ENCODE measurements at places on chromosomes 5 and 9.

- H3K4me3 ChIP-seq = no peak overlapping the region
- no peak overlapping the region for H3K27ac ChIP-seq
- H3K36me3 ChIP-seq = no peaks in the 10 kb centered on the region
These were observed 15.6 kb upstream of the FOXD1 start for GRCh38 chr5:73464016-73464745.

DNA sequence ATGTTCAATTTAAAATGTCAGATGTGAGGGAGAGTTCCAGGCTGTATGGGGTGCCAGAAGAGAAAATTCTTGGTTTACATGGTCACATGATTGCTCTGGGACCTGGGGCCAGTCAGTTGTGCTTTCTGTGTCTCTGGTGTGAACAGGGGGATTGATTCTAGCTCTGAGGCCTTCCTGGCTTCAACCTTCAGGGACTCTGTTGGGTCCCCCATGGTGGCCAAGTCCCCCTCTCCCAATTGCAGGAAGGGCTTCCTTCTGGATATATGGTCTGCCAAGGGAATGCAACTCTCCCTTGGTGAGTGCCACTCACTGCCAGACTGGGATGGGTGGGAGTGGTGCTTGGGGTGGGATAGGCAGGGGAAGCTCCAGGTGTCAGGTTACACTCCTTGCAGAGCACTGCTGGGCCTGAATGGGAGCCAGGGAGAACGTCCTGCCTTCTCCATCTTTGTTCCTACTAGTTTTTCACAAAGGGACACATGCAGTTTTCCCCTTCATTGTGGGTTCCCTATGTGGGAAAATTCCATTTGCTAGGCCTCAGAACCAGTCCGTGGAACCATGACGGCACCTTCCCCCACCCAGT is 153.2 kb downstream of the MELK start:
- DNase-seq = no peak
- H3K4me1 ChIP-seq = no peaks in the 10 kb centered on the region
- no peaks in the 10 kb centered on the region for H3K36me3 ChIP-seq
- H3K4me3 ChIP-seq = no peak overlapping the region
- H3K27ac ChIP-seq = no peak overlapping the region
- no peaks in the 10 kb centered on the region for H3K27me3 ChIP-seq

DNA sequence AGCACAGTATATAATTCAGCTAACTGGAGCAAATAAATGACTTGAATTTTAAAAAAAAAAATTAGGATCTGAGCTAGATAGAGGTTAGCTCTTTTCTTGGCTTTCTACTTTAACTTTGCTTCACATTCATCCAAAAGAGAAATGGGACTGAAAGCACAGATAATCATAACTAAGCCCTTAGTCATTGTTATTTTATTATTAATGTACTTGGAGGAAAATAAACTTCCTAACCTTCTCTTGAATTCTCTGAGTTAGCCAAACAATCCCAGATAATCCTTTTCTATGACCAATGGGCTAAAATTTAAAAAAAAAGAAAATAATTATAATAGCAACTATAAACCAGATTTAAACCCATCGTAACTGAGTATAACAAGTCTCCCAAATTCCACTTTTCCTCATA is 57.6 kb upstream of the RASA1 start:
- no peaks in the 10 kb centered on the region for H3K27me3 ChIP-seq
- no peak for DNase-seq
- no peaks in the 10 kb centered on the region for H3K36me3 ChIP-seq

DNA sequence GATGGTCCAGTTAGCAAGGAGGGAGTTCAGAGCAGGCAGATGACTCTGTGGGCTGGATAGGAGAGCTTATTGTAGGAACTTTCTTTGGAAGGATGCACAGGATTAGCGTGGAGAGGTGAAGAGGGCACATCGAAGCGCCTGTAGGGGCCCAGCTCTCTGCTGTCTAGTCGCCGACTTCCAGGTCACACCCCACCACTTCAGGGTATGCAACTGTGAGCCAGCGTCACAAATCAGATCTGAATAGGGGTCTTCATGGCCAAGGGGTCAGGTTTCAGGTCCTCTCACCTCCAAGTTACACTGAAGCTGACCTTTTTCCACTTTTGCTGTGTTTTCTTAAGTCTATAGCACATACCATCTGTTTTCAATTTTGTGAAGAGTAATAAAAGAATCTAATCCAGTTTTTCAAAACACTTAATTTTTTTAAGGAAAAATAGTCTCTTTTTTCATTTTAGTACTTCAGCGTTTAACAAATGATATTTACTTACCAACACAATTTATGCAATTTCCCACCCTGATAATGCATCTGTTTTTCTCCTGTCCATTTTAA is 364.2 kb upstream of the CLINT1 start:
- H3K27ac ChIP-seq = no peak overlapping the region
- no peaks in the 10 kb centered on the region for H3K4me1 ChIP-seq
- no peaks in the 10 kb centered on the region for H3K27me3 ChIP-seq
- no peak for DNase-seq

All from PC-9 (cell line).